ENCODE measurements at places on chromosomes 2 and 18.

- DNase-seq, result no peak
Measured at GRCh38 chr2:240480834-240481623, 45.6 kb downstream of the GPC1 start.

- DNase-seq, result no peak
Measured at GRCh38 chr2:98555696-98556095, 52.6 kb downstream of the COA5 start.

GRCh38 chr2:53575721-53576124 lies 191.9 kb upstream of the CHAC2 start:
- DNase-seq, result no peak

DNA sequence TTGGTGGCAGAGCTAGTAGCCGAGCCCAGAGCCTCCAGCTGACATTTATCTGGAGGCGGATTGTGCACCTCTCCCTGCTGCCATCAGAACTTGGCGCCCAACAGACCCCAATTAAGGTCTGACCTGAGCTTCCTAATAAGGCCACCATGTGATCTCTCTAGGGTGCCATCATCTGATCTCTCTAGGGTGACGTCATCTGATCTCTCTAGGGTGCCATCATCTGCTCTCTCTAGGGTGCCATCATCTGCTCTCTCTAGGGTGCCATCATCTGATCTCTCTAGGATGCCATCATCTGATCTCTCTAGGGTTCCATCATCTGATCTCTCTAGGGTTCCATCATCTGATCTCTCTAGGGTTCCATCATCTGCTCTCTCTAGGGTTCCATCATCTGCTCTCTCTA lies 6.2 kb downstream of the KCNF1 start:
- no peak for DNase-seq

- no peak for DNase-seq
Measured at GRCh38 chr2:172242961-172243360, 140.3 kb upstream of the DLX2 start.

DNA sequence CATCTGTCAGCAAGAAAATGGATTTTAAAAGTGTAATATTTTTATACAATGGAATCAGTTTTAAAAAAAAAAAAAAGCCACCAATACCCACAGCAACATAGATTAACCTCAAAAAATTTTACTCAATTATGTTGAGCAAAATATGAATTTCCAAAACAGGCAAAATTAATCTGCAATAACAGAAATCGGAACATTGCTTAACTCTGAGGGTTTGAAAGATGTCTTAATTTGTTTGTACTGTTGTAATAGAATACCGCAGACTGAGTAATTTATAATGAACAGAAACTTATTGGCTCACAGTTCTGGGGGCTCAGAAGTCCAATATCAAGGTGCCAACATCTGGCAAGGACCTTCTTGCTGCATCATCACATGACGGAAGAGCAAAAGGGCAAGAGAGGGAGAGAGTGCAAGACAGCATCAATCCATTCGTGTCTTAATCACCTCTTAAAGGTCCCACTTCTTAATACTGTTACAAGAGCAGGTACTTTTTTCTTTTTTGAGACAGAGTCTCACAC lies 31.8 kb upstream of the TNFAIP6 start:
- no peak for DNase-seq

- no peak for DNase-seq
Measured at GRCh38 chr2:201447086-201447485, 4.2 kb downstream of the TRAK2 start.

GRCh38 chr2:7773362-7774360 lies 856.4 kb downstream of the RNF144A start:
- DNase-seq, result no peak

DNA sequence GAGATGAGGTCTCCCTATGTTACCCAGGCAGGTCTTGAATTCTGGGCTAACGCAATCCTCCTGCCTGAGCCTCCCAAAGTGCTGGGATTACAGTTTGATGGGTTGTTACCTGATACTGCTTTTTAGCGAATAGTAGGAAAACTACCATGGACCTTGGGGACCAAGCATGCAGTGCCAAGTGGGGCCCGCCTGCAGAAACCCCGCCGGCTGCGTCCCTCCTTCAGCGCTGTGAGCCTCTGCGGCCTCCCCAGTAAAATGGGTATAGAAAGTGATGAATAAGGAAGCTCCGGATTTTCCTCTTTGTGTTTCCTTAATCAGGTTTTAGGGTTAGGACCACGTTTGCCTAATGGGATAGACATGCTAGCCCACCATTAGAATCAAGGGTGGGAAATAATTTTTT lies 30.4 kb downstream of the RAMP1 start:
- DNase-seq, result no peak

GRCh38 chr2:12718015-12718671 lies 1.4 kb downstream of the TRIB2 start:
- DNase-seq, result peak; percentile 32

DNA sequence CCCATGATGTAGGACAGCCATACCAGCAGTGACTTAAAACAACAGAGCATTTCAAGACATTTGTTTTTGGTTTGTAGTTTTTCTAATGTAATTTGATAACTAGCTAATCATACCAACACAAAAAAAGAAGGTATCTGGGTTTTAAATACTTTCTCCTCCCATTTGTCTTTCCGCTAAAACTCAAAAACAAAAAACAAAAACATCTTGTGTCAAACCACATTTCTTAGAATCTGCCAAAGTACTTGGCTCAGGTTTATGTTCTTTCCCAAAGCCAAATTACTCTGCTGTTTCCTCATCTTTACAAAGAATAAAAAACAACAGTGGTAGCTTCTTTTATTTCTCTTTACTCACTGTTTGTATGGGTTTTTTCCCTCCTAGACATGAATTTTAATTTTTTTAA lies 71.5 kb downstream of the GREB1L start:
- DNase-seq, result no peak

DNA sequence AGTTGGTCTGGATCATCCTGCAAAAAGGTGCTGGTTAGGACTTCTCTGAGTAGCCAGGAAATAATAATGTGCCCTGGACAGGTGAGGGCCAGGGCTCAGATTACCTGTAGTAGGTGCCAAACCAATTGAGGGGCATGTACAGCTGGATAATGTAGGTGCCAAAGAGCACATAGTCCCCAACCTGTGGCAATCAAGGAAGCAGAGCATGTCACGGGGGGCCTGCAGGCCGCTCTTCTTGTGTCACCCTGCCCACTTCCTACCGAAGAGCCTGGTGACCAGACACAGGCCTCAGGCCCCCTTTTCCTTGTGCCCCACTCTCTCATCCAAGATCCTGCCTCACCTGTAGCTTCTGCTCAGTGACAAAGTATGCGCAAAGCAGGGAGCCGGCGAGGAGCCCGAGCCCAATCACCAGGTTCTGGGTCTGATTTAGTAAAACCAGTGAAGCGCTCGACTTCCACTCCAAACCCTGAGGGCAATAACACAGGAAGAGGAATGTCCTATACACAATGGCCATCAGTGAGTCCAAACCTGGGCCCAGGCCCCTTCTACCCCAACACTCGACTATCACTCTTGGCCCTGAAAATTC lies 5.2 kb downstream of the ABCB6 start:
- no peak for DNase-seq

- no peak for DNase-seq
Measured at GRCh38 chr18:52452427-52452826, 112.4 kb downstream of the DCC start.

- DNase-seq, result no peak
Measured at GRCh38 chr2:24163186-24163585, 11.7 kb upstream of the FAM228A start.

GRCh38 chr2:62034715-62035114 lies 129.2 kb downstream of the COMMD1 start:
- DNase-seq, result no peak
